ENCODE measurements at places on chromosomes 5 and 9. TPM values are rescaled to one million over a fixed set of nuclear protein-coding genes. Genes with fewer than 3 reads are reported as not detected.

SPAAR gene
- not detected for total RNA-seq

PLEKHG4B gene
- 0.31 TPM for total RNA-seq

KCNT1 gene
- not detected for total RNA-seq

SPATA31D4 gene
- not detected for total RNA-seq

SFXN1 gene
- 141 TPM for total RNA-seq

S100Z gene
- 76.6 TPM for total RNA-seq

CEL gene
- total RNA-seq = 1.8 TPM

WDR36 gene
- total RNA-seq = 41.9 TPM

SPDL1 gene
- 65.9 TPM for total RNA-seq

SLC6A3 gene
- not detected for total RNA-seq

KIF24 gene
- total RNA-seq = 13.9 TPM

FGD3 gene
- total RNA-seq = 22.9 TPM

DNA sequence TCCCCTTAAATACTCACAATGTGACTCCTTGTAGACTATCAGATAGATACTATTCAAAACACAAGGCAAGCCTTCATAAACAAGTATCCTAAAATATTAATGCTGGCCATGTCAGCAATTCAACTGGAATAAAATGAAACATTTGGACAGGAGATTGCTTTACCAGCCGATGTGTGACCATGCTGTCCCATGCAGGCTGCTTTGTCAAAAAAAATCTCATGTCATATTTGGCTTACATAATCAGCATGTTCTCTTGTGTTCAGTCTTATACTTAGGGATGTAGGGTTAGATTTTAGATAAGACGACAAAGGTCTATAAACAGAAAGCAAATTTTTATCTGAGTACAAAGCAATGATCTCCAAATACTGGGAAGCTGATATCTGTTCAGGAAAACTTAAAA is 108.5 kb downstream of the NR6A1 start:
- DNase-seq = no peak

GRCh38 chr9:135512904-135513303 is 8.3 kb upstream of the LCN1 start:
- DNase-seq = no peak

DNA sequence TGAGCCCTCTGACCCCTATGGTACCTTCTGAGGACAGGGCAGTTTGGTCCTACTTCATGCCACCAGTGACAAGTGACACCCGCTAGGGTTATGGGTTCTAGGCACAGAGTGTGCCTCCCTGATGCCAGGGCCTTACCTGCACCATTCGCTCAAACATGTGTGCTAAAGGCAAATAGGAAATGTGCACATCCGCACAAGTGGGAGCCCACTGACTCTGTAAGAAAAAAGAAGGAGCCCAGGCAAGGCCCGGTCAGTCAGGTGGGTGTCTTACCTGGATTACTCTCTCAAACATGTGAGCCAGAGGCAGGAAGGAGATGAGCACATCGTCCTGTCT is 29.1 kb upstream of the MEIKIN start:
- DNase-seq = no peak

DNA sequence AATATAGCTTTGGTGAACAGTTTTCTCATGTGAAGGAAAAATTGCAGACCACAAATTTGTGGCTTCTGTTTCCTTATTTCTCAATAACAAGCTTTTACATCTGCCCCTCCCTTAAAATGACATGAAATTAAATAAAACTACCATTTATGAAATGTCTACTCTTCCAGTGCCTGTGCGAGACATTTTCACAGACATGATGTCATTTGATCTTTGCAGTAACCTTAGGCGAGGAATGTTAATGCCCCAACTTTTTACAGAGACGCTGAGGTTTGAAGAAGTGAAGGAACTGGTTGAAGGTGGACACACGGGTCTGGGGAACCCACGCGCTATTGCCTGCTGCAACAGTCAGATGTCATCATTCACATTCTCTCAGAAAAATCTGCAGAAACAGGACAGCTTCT is 61.5 kb downstream of the OSTF1 start:
- no peak for DNase-seq

- no peak for DNase-seq
Observed at GRCh38 chr9:113183956-113184488, 33.2 kb downstream of the SLC31A2 start.

- peak; percentile 27 for DNase-seq
Observed at GRCh38 chr5:66174338-66174737, 30.2 kb downstream of the SREK1 start.

GRCh38 chr5:99020698-99021048 is 91.9 kb upstream of the CHD1 start:
- DNase-seq = no peak

DNA sequence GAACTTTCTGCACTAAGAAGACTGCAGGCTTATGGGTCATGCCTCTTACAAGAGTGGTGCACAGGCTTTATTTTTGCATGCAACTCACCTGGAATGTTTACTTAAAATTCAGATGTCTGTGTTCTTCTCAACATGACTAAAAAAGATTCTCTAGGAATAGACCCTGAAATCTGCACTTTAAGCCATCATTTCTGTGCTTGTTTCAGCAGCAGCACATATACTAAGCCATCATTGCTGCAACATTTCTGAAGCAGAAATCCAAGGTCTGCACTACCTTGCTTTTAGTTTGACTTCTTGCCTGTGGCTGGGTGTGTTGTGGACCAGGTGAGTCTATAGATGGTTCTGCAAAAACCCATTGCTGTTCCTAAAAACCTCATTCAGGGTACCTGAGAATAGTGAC is 156.8 kb downstream of the CEP120 start:
- no peak for DNase-seq

- no peak for DNase-seq
Observed at GRCh38 chr5:96083361-96083881, 121.8 kb upstream of the ELL2 start.

GRCh38 chr9:82423700-82424099 is 435.1 kb downstream of the SPATA31D1 start:
- no peak for DNase-seq

- peak; percentile 79 for DNase-seq
Observed at GRCh38 chr5:14870337-14871213, 1.0 kb downstream of the ANKH start.

DNA sequence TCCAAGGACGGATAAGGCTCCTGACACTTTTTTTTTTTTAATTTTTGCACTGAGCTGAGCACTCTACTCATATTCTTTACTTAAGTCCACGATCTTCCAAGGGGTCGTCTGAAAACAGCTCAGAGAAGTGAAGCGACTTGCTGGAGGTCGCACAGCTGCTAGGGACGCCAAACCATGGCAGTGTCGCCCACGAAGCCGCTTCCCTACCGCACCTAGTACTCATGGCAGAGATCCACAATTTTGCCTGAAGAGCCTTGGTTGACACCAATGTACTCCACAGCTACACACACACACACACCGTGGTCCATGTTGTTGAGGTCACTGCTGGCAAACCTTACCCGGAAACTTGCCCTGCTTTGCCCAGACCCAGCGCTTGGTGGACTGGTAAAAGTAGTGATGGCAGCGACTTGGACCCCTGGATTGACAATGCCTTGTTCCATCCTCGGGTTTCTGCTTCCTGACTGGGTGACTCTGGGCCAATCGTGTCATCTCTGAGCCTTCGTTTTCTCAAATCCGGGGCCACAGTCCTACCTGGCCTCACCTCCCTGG is 521 bp upstream of the SLIT3 start:
- DNase-seq = no peak

DNA sequence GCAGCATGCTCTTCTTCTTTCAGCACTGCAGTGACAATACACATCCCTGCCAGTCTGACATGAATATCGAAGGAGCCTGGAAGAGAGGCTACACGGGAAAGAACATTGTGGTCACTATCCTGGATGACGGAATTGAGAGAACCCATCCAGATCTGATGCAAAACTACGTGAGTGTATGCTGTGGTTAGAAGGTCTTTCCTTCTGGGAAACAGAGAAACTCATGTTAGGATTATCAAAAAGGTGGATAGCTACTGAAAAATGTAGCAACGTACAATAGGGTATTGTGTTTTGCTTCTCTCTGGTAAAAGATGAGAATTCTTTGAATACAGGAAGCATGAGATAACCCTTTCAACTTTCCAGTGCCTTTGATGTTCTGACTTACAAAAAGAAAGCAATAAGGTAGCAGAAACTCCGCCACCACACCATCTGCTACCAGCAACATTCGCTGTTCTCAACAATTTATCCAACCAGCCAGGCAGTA is 133.3 kb downstream of the PCSK5 start:
- no peak for DNase-seq

DNA sequence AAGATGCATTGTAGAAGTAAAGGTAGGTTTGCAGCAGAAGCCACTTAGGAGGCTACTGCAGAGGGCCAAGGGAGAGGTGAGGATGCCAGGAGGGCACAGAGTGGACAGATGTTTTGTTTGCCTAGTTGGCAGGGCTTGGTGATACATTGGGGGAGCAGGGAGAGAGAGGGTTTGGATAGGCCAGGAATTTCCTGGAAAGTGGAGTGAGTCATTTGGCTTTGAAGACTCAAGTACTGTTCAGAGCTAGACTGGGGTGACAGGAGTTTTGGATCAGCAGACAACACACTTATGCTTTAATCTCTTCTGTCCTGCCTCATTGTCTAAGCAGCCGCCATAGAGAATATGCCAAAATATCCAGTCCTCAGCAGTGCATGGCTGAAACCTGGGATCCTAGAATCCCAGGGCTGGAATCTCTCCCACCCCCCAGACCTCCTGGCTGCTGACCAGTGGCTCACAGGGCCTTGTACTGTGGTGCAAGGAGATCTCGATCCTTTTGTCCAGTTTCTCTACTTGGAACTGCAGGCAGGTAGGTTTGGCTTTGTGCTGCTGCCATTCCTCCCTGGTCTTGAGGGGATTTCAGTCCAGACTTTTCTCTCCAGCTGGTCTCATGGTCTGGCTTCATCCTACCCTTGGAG is 11.0 kb downstream of the TMEM268 start:
- no peak for DNase-seq

DNA sequence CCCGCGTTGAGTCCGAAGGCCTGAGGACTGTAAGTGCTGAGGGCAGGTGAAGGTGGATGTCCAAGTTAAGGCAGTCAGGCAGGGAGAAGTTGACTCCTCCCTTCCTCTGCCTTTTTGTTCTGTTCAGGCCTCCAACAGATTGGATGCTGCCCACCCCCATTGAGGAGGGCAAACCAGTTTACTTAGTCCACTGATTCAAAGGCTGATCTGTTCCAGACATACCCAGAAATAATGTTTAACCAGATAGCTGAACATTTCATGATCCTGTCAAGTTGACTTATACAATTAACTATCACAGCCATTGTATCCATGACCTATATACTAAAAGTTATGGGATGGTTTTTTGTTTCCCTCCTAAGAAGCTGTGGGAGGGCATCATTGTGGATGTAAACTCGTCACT is 8.3 kb upstream of the TEX48 start:
- no peak for DNase-seq

DNA sequence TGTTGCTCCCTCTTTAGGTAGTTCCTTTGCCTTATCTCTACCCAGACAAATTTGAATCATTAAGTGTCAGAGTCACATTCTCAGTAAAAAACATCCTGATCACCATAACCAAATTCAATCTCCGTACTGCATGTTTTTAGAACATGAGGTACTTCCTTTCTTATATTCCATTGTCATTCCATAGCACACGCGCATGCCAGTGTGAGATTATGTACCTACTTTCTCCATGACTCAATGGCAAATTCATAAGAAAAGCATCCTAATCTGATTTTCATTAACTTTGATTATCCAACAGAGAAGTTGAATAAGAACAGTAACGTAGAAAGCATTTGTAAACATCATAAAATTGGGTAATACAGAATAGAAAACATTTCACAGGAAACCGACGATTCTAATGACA is 1118.6 kb upstream of the CDH9 start:
- no peak for DNase-seq

- no peak for DNase-seq
Observed at GRCh38 chr9:85045271-85045670, 375.7 kb downstream of the NTRK2 start.

DNA sequence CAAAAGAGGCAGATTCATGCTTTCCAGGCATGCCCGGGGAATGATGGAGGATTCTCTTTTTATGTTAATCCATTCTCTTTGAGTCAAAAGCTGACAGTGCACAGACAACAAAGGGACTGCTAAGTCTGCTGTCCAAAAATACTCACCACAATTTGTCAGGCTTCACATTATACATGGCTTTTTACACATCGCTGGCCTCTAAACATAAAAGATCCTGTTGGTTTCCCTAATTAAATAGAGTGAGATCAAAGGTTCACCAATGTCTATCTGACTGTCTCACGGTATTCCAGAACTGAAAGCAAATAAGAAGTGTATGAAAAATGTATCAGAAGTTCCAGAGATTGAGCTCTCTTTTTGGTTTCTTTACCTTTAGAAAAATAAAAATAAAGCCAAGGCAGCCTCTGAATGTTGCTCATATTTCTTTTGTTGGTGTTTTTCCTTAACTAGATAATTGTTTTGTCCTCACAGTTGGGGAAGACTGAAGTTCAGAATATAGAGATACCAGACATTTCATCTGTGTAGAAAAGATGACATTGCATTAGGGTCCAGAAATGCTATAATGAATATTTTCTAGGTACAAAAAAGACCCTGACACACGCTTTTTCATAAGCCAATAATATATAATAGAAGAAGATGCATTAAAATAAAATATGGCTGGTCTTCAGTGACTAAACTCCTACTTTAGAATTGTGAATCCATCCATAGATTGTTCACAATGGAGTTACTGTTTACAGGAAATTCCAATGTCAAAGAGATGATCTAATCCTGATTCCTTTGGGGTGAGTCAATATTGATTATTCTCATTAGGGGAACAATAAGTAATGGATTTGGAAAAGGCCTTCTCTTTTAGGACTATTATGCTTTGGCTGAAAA is 688.2 kb upstream of the CDH6 start:
- no peak for DNase-seq

GRCh38 chr9:104982543-104982942 is 54.6 kb upstream of the ABCA1 start:
- no peak for DNase-seq
